COR-L47 (cell line): ENCODE measurements at places on chromosomes 11 and 22.
A peak's percentile ranks its signal among the peaks of the same experiment; 100 is the strongest.

- no peak for DNase-seq
These were observed 13.7 kb downstream of the ABCC8 start for GRCh38 chr11:17462940-17463339.

DNA sequence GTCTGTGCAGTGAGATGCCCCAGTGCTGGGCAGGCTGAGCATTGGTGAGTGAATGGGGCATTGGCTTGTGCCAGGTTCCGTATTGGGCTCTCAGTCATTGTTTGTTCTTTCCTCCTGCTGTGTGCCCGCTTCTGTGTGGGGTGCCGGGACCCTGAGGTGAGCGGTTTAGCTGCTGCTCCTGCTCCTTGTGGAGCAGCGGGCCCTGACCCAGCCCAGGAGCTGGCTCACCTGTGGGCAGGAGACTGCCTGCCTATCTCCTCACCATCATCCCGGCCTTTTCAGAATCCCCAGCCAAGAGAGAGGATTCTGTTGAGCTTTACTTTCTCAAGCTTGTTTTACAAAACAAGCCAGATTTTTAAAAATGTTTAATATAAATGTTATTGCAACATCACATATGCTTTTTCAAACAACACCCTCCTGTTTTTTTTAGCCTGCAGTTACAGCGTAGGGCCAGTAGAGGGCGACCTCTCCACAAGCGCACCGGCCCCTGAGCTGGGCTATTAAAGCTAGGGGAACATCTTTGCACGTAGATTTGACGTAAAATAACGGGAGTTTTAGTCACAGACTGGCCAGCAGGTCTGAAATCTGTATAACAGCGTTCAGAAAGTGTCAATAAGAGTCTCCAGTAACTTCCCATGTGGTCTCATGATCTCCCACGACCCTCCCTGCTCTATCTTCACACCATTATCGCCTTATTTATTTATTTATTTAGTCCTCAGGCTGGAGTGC, 25.1 kb upstream of the RELT start:
- DNase-seq = peak; percentile 28

DNA sequence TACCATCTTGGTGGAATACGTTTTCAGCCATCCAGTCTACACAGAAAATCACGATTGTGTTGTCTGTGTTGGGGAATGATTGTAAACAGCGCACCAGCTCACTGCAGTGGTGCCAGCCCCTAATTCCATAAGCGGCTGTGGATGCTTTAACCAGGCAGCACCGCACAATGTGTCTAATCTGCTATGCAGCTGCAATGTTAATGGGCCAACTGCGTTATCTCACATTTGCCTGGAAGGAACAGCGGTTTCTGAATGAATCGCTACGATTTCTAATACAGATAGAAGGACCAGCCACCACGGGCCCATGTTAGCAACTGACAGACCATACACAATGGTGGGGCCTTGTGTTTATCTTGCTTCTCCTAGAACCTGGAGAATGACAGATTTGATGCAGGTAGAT, 384.5 kb upstream of the KIRREL3 start:
- no peak for DNase-seq

DNA sequence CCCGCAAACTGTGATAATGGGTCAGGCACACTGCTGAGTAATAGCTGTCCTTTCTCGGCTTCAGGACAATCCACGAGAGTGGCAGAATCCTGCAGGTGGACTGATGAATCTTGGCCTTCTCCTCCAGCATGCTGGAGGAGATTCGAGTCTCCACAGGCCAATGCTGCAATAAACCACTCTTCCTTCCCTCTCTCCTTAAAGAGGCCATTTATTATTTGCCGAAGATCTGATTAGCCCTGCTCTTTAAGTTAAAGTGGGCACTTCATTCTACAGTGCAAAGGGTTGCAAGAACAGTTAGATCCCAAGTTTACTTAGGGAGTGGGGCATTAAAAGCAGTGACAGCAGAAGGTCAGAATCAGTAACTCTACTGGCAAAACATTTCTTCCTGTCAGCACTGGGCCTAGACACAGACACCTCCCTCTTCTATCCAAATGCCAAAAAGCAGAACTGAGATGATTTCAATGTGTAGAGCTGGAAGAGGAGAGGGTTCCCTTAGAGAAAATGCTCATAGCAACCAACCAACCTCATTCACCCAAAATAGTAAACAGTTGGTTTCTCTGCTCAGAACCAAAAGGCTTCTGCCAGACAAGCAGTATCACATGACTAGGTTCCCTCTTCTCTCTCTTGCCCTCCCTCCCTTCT, 121.7 kb downstream of the SGSM3 start:
- no peak for DNase-seq

GRCh38 chr22:22376352-22376706, 131.7 kb downstream of the VPREB1 start:
- no peak for DNase-seq

- no peak for DNase-seq
These were observed 54.7 kb upstream of the PRDM11 start for GRCh38 chr11:45091563-45092403.
